ENCODE measurements at places on chromosomes 11 and 22.

DNA sequence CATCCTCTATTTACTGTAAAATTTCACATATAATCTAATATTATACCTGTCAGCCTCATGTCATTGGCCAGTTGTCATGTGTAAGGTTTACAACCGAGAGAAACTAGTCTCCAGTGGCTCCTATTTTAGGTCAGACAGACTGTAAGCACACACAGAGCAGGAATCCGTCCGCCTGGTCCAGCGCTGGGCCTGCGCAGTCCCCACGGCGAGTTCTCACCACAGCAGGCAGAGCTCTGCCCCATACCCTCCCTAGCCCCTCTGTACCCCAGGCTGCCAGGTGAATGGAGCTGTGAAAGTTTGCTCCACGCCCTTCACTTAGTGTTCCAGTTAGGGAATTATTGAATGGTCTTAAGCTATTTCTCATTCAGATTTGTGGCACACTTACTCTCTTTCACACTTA, 63.7 kb downstream of the SNX19 start:
- no peak for DNase-seq

GRCh38 chr11:6925636-6926207, 504 bp upstream of the ZNF215 start:
- no peak for DNase-seq

- DNase-seq = no peak
These were observed 16.9 kb downstream of the MYO7A start for GRCh38 chr11:77144857-77145428.

GRCh38 chr11:114132944-114133394, 73.5 kb downstream of the ZBTB16 start:
- no peak for DNase-seq

- DNase-seq = no peak
These were observed 2.1 kb upstream of the OAF start for GRCh38 chr11:120208777-120209176.

DNA sequence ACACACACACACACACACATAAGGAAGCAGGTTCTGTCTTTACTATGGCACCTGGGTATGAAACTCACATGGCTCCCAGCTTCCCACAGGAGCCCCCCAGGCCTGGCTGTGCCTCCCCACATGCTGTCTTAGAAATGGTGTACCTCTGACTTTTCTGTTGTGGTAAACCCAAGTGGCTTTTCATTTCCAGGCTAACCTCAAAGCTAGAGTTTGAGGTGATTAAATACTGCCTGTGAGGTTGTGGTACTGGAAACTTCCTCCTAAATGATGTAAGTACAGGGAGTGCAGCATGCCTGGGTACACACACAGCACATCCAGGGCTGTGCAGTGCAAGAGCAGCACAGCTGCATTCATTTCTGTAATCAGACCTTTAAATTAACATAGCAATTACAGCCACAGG, 34.4 kb downstream of the ME3 start:
- DNase-seq = no peak

- DNase-seq = no peak
These were observed 20.3 kb upstream of the MRPL17 start for GRCh38 chr11:6703247-6704063.

GRCh38 chr11:64969209-64969608, 2.7 kb downstream of the MAJIN start:
- no peak for DNase-seq

- no peak for DNase-seq
These were observed 239.0 kb upstream of the CCDC179 start for GRCh38 chr11:23099256-23099655.

GRCh38 chr11:847876-848275, 5.2 kb downstream of the TSPAN4 start:
- no peak for DNase-seq

DNA sequence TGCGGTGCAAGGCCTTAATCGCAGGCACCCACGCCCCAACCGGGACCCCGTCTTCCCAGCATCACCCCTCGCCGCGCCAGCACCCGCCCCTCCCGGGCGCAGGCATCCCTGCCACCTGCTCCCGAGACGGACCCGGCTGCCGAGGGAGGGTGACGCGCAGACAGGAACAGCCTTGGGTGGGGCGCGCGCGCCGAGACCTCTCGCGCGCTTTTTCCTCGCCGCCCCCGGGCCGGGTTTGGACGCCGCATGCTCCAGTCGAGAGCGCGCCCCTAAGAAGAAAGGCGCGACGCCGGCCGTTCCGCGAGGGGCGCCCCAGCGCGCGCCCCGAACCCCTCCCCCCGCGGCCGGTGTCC, 504 bp downstream of the CFL1 start:
- no peak for DNase-seq

GRCh38 chr11:61930933-61931332, 13.6 kb upstream of the RAB3IL1 start:
- DNase-seq = no peak

- DNase-seq = no peak
These were observed 7.7 kb downstream of the FZD4 start for GRCh38 chr11:86947541-86947940.

GRCh38 chr11:587978-588380, 11.7 kb downstream of the PHRF1 start:
- peak; percentile 39 for DNase-seq

DNA sequence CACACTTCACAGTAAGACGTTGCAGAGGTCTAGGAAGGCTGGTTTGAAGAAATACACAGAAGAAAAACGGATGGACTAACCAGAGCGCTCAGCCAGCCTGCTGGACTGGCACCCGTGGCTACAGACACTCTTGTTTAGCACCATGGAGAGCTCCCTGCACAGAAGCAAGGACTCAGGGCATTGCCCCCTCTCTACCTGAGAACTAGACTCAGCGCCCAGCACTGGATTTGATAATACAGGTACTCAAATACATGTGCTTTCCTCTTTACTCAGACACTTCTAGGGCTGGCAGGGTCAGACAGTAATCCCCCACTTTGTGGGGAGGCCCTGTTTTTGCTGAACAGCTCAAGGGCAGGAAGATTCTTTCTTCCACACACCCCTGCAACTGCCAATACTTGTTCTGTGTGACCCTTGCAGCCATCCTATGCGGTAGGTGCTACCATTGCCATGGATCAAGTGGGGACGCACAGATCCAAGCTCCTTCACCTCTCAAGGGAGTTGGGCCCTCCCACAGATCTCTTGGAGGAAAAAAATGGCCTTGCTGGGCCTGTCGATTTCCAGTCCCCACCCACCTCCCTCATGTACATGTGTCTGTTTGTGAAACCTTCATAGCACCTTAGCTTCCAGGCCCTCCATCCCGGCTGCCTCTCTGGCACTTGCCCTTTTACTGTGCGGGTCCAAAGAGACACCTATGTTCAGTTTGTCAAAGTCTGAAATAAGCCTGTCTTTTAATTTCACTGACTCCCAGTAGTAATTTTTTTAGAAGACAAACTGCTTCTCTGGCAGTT, 5.1 kb upstream of the P2RX6 start:
- DNase-seq = no peak

- no peak for DNase-seq
These were observed 62.3 kb downstream of the PPFIBP2 start for GRCh38 chr11:7575841-7576725.

- no peak for DNase-seq
These were observed 44.3 kb downstream of the SLC5A12 start for GRCh38 chr11:26677566-26677965.

DNA sequence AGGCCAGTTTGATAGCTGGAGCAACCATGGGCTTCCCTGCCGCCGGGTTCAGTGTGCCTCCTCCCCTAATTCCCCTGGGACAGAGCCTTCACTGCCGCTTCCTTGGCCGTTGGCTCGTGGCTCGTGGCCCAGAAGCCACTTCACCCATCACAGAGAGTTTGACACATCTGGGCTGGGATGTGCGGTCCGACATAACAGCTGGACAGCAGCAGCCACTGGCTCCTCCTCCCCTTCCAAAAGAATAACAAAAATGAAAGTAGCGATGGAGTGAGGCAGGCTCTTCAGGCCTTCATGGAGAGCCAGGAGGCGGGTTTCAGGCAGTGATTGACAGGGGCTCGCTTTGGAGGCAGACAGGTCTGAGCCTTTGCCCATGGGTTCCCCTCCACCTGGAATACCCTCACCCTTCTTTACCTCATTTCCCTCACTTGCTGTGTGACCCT, 8.2 kb downstream of the CREB3L1 start:
- no peak for DNase-seq

- DNase-seq = no peak
These were observed 12.3 kb upstream of the TXN2 start for GRCh38 chr22:36493690-36494110.

GRCh38 chr11:27514076-27514475, 7.5 kb upstream of the LIN7C start:
- DNase-seq = no peak

DNA sequence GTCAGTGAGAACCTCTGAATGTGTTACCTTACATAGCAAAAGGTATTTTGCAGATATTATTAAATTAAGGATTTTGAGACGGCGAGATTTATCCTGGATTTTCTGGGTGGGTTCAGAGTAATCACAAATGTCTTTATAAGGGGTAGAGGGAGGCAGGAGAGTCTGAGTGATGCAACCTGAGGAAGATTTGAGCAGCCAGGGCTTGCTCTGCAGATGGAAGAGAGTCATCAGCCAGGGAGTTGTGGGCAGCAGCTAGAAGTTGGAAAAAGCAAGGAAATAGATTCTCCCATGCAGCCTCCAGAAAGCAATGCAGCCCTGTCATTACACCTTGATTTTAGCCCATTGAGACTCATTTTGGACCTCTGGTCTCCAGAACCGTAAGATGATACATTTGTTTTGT, 4.1 kb upstream of the WDR74 start:
- no peak for DNase-seq

- DNase-seq = no peak
These were observed 439.2 kb downstream of the DLG2 start for GRCh38 chr11:85187992-85188391.

- no peak for DNase-seq
These were observed 3.6 kb upstream of the OR51L1 start for GRCh38 chr11:4991060-4991459.

DNA sequence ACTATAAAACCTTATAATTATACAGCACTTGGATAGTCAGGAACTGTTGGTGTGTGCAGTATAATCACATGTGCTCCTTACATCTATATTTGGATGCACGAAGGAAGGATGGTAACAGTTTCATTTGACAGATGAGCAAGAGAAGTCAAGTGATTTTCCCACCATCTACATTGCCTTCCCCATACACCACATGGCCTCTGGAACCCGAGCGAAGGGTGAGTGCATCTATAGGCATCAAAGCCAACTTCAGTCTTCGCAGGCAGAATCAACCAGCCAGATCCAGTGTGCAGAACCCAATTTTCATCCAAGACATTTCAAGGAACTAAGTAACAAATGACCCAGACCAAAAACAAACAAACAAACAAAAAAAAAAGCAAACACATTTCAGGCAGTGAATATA, 85.1 kb upstream of the BLID start:
- DNase-seq = no peak

GRCh38 chr11:119828819-119829218, 99.8 kb upstream of the NECTIN1 start:
- DNase-seq = no peak

- DNase-seq = no peak
These were observed 2.3 kb upstream of the MCAM start for GRCh38 chr11:119319136-119319699.

GRCh38 chr22:47119181-47119580, 356.7 kb downstream of the TBC1D22A start:
- no peak for DNase-seq

Measured in stimulated activated CD4-positive, alpha-beta T cell treated with anti-CD3 and anti-CD28 coated beads, Interleukin-12 subunit alpha, Interleukin-12 subunit beta, amount 100 ng/mL, for 24 hours (primary cell).